Neural crest cell (in vitro differentiated cells): ENCODE measurements at places on chromosomes 12 and 14.

GRCh38 chr12:62268956-62269355, 8.8 kb downstream of the USP15 start:
- H3K4me3 ChIP-seq: no peak overlapping the region
- DNase-seq: no peak
- H3K36me3 ChIP-seq: no peaks in the 10 kb centered on the region
- peaks cover 5% of the 10 kb centered on the region for H3K4me1 ChIP-seq
- no peak overlapping the region for H3K27ac ChIP-seq

DNA sequence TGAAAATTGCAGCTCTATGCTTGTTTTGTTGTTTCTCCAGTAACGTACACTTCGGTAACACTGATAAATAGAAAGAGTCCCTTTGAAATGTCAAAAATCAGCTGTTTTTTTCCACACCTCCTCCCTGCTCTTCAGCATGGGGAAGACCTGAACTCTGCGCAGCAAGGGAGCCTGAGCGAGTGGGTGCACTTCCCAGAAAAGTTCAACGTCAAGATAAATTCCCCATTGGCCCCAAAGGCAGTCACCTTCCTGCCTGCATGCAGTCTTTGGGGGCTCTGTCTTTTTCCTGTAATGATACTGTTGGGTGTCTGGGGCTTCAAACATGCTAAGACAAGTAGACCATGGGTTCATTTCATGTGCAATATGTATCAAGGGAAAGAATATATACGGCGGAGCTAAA, 8.8 kb upstream of the FOXG1 start:
- H3K4me3 ChIP-seq: no peak overlapping the region
- peaks cover 2% of the 10 kb centered on the region for H3K36me3 ChIP-seq
- peaks cover 12% of the 10 kb centered on the region for H3K4me1 ChIP-seq
- H3K27me3 ChIP-seq: peaks cover 97% of the 10 kb centered on the region
- DNase-seq: no peak

- H3K27ac ChIP-seq: no peak overlapping the region
- H3K36me3 ChIP-seq: no peaks in the 10 kb centered on the region
- DNase-seq: no peak
- H3K4me1 ChIP-seq: peaks cover 7% of the 10 kb centered on the region
- H3K27me3 ChIP-seq: no peaks in the 10 kb centered on the region
Observed at GRCh38 chr12:69872804-69873203, 47.8 kb downstream of the MYRFL start.

DNA sequence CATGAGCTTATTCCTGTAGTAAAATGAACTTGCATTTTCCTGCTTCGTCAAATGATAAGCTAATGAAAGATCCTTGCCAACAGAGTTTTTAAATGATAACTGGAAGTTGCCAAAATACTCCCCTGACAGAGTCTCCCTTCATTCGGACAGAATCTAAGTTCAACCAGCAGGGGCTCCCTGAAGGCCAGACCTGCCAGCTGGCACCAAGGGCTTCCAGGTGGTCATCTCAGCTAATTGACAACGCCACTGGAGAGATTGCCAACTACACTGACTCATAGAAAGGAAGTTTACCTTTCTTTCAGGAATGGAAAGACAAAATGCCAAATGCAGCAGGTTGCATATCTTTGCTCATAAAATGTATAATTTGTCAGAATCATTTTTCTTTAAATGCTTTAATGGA, 462.8 kb downstream of the GXYLT1 start:
- no peaks in the 10 kb centered on the region for H3K27me3 ChIP-seq
- DNase-seq: no peak
- H3K36me3 ChIP-seq: peaks cover 4% of the 10 kb centered on the region

GRCh38 chr14:56799343-56799645, 11.0 kb downstream of the OTX2 start:
- no peak overlapping the region for H3K27ac ChIP-seq
- H3K27me3 ChIP-seq: peaks cover 95% of the 10 kb centered on the region
- no peaks in the 10 kb centered on the region for H3K36me3 ChIP-seq
- no peak for DNase-seq

DNA sequence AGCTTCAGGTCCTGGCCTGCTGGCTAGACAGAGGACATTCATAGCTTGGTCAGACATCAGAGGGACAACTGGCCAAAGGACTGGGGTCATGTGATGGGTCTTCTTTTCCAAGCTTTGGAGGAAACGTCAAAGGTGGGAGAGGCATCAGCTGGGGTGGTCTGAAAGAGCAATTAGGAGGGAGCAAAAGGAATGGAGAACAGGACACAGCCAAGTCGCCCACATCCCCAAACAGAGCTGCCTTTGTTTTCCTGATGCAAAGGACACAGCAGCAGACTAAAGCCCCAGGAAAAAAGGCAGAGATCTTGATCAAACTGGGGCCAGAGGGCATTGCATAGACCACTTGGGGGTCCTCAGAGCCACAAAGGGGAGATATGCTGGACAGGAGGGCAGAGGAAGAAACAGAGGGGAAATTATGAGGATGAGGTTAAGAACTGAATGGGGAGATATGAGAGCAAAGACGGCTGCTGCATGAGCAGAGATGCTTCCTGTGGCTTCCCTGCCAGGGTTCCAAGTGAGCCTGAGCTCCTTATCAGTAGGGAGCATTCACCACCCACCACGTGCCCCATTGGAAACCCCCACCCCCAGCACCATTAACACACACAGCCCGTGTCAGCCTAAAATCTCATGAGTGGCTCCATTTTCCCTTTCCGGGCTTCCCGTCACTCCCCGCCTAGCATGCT, 62.4 kb downstream of the ANO2 start:
- no peaks in the 10 kb centered on the region for H3K27me3 ChIP-seq
- peak overlapping the region; percentile 95 for H3K27ac ChIP-seq
- H3K4me3 ChIP-seq: no peak overlapping the region
- peaks cover 25% of the 10 kb centered on the region for H3K4me1 ChIP-seq

GRCh38 chr12:97200181-97200580, 262.4 kb upstream of the RMST start:
- peak overlapping the region; percentile 65 for H3K27ac ChIP-seq
- no peak for DNase-seq
- H3K36me3 ChIP-seq: peaks cover 14% of the 10 kb centered on the region
- peaks cover 13% of the 10 kb centered on the region for H3K4me1 ChIP-seq

DNA sequence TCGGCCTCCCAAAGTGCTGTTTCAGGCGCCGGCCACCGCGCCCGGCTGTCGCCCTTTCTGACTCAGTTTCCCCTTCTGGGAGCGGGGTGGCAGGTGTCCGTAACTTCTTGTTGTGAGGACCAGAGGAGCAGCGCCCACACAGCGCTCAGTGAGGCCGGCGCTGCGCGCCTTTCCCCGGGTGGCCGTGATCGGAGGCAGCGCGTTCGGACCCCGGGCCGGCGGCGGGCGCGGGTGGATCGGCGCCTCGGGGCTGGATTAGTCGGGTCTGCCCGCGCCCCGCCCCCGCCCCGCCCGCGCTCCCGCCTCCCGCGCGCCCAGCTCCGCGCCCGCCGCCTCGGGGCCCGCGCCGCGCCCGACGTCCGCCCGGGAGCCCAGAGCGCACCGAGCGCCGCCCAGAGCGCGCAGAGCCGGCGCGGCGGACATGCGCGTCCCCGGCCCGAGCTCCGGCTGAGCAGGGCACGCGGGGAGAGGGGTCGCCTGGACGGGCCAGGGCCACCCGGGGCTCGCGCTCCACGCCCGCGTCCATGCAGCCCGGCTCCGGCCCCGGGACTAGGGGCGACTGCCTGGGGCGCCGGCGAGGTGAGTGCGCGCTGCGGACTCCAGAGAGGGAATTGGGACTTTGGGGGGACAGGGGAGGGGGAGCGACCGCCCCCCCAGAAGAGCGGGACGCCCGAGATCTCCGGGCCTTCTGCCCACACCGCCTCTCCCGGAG, 50.6 kb downstream of the LRCOL1 start:
- H3K4me3 ChIP-seq: peak overlapping the region; percentile 79
- peaks cover 12% of the 10 kb centered on the region for H3K4me1 ChIP-seq
- H3K27ac ChIP-seq: peak overlapping the region; percentile 43
- H3K36me3 ChIP-seq: no peaks in the 10 kb centered on the region
- peak; percentile 57 for DNase-seq
- H3K27me3 ChIP-seq: peaks cover 4% of the 10 kb centered on the region

- peaks cover 26% of the 10 kb centered on the region for H3K4me1 ChIP-seq
- peak overlapping the region; percentile 97 for H3K27ac ChIP-seq
- DNase-seq: no peak
- no peaks in the 10 kb centered on the region for H3K27me3 ChIP-seq
- H3K4me3 ChIP-seq: peak overlapping the region; percentile 99
Observed at GRCh38 chr12:49019120-49019430, 499 bp upstream of the PRKAG1 start.

DNA sequence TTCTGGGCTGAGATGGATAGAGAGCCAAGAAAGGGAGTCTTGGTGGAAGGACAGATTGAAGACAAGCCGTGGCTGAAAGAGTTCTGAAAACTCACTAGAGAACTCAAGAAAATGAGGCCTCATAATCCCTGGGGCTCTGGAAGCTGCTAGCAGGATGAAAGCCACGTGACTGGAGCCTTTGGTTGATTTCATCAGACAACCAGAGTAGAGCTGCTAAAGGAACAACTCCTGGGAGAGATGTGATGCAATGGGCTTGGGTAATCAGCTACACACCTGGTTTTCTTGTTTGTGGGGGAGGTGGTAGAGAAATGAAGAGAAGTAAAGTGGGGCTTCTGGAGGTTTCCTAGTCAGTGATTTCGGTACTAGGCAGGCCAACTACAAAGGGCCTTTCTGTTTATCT, 13.4 kb downstream of the CSRNP2 start:
- no peak overlapping the region for H3K27ac ChIP-seq
- no peak overlapping the region for H3K4me3 ChIP-seq
- no peaks in the 10 kb centered on the region for H3K27me3 ChIP-seq
- H3K36me3 ChIP-seq: peaks cover 16% of the 10 kb centered on the region

GRCh38 chr14:95305145-95305544, 14.6 kb downstream of the CLMN start:
- peaks cover 2% of the 10 kb centered on the region for H3K36me3 ChIP-seq
- no peak overlapping the region for H3K27ac ChIP-seq
- DNase-seq: no peak
- H3K4me3 ChIP-seq: no peak overlapping the region
- H3K27me3 ChIP-seq: no peaks in the 10 kb centered on the region

DNA sequence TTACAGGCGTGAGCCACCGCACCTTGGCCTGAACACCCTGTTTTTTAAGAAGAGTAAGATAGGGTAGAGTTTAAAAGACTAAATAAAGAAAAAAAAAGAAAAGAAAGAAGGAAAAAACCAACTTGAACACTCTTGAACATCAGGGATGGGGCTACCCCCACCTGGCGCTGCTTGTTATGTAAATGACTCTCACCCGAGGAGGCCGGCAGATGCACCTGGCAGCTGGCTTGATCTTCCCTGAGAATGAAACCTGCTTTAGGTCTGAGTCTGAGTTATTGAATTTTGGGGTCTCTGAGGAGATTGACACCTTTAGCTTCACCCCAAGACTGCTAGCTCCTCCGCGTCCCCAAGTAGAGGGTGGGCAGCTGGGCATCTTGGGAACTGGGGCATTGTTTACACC, 15.5 kb upstream of the MEG3 start:
- DNase-seq: no peak
- H3K4me1 ChIP-seq: no peaks in the 10 kb centered on the region
- peaks cover 10% of the 10 kb centered on the region for H3K36me3 ChIP-seq
- no peak overlapping the region for H3K27ac ChIP-seq

GRCh38 chr12:121255433-121255832, 41.1 kb downstream of the CAMKK2 start:
- H3K36me3 ChIP-seq: peaks cover 31% of the 10 kb centered on the region
- H3K4me3 ChIP-seq: no peak overlapping the region
- DNase-seq: no peak
- no peaks in the 10 kb centered on the region for H3K4me1 ChIP-seq
- H3K27ac ChIP-seq: no peak overlapping the region
- no peaks in the 10 kb centered on the region for H3K27me3 ChIP-seq

- no peak for DNase-seq
- H3K27ac ChIP-seq: no peak overlapping the region
- H3K4me3 ChIP-seq: no peak overlapping the region
- no peaks in the 10 kb centered on the region for H3K36me3 ChIP-seq
Observed at GRCh38 chr12:103114296-103115055, 157.0 kb downstream of the ASCL1 start.

DNA sequence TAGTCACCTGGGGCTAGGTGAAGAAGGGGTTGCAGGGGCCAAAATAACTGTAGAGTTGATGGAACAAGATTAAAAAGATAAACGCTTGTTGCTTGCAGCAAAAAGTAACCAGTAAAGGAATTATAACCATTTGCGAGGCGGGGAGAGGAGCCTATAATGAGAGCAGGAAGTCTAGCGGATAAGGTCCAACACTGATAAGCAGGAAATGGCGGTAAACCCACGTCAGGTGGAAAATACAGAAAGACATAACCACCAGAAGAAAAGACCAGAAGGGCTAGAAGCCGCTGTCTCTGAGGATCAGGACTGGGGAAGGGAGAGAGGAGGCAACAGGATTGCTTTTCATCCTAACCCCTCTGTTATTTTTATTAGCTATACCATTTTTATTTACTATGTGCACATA, 303.3 kb downstream of the DPF3 start:
- no peaks in the 10 kb centered on the region for H3K4me1 ChIP-seq
- H3K36me3 ChIP-seq: no peaks in the 10 kb centered on the region
- no peak overlapping the region for H3K27ac ChIP-seq
- peaks cover 2% of the 10 kb centered on the region for H3K27me3 ChIP-seq
